ENCODE measurements at places on chromosomes 7 and 10. TPM values are rescaled to one million over a fixed set of nuclear protein-coding genes. Genes with fewer than 3 reads are reported as not detected.

- no peak overlapping the region for H3K27ac ChIP-seq
- H3K27me3 ChIP-seq, result no peaks in the 10 kb centered on the region
- no peaks in the 10 kb centered on the region for H3K4me1 ChIP-seq
- H3K36me3 ChIP-seq, result no peaks in the 10 kb centered on the region
Observed at GRCh38 chr7:26900251-26900650, 35.9 kb upstream of the SKAP2 start.

DNA sequence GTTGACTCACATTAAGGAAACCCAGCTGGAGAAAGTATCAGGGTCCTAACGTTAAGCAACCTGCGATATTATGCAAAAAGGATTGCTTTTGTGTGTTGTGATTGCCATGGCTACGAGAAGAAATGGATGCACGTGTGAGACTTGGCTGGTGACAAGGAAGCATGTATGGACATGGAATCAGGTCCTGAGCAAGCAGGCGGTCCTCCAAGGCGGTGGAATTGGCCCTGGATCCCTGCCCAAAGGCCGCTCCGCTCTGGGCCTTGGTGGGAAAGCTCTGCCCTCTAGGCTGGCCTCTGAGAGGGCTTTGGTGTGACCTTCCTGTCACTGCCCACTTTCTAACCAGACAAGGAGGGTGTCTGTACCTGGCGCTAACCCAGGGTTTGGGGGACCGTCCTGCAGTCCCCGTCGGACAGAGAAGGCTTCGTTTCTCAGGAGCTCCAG, 192.1 kb downstream of the EBF3 start:
- H3K4me3 ChIP-seq, result no peak overlapping the region
- DNase-seq, result peak; percentile 3
- H3K27ac ChIP-seq, result no peak overlapping the region
- H3K27me3 ChIP-seq, result no peaks in the 10 kb centered on the region

Gene SOSTDC1
- total RNA-seq, result not detected

GRCh38 chr10:95121904-95122303, 52.6 kb upstream of the CYP2C8 start:
- H3K4me3 ChIP-seq, result no peak overlapping the region
- no peaks in the 10 kb centered on the region for H3K27me3 ChIP-seq
- no peak overlapping the region for H3K27ac ChIP-seq
- H3K36me3 ChIP-seq, result no peaks in the 10 kb centered on the region
- no peak for DNase-seq
- no peaks in the 10 kb centered on the region for H3K4me1 ChIP-seq

DNA sequence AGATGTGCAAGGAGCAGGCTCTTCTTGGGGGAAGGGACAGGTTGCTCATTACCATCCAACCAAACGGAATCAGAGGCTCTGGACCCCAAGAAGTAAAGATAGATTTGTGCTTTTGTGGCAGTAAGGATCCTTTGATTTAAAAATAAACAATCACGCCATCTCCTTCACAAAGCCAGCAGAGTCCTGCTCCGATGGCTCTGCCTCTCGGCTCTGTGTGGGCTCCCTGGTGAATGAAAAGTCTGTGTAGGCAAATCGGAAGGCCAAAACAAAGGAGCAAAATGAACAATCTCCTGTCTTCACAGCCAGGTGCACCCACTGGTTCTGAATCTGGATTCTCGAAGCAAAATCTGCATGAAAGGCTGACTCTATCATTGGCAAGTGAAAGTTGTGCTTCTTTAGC, 3.8 kb downstream of the PTPRN2 start:
- peaks cover 14% of the 10 kb centered on the region for H3K4me1 ChIP-seq
- no peak overlapping the region for H3K4me3 ChIP-seq
- no peaks in the 10 kb centered on the region for H3K27me3 ChIP-seq
- no peaks in the 10 kb centered on the region for H3K36me3 ChIP-seq
- no peak for DNase-seq

Gene ADARB2
- not detected for total RNA-seq

DNA sequence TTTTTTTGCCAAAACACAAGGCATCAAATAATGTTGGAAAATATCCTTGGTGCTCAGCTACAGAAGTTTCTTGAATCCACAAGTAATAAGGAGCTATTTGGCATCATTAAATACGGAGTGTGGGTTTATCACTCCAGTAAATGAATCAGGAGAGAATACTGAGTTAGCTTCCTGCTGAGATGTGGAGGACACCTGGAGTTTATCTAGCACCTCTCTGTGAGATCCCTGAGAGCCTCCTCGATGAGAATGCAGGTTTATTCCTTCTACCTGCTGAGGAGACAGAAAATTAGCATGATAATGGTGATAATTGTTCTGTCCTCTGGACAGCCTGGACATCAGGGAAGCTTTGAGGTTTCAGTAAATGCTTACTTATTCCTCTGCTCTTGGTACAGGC, 40.5 kb downstream of the NRG3 start:
- DNase-seq, result no peak
- no peaks in the 10 kb centered on the region for H3K36me3 ChIP-seq
- no peaks in the 10 kb centered on the region for H3K4me1 ChIP-seq
- H3K27me3 ChIP-seq, result no peaks in the 10 kb centered on the region
- H3K27ac ChIP-seq, result no peak overlapping the region

All from uterus (tissue), 4 donors.